ENCODE measurements at places on chromosomes 2 and 18.

DNA sequence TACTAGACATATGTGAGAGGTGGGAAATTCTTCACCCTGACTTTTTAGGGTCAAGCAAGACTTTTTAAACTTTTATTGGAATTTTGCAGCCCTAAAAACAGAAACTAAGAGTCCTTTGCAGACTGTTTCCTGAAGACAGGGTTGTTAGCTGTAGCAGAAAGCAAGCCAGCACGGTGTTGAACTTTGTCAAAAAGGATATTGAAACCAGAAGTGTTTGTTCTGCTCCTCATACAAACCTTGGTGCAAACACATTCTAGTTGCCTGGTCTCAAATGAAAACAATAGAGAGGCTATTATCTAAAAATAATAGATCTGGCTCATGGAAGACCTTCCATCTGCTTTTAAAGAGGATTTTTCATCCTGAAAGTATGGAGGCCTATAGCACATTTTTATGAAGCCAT is 65.8 kb upstream of the IGFBP5 start:
- no peak for DNase-seq

GRCh38 chr2:237153181-237153580 is 67.5 kb downstream of the COPS8 start:
- DNase-seq = no peak

DNA sequence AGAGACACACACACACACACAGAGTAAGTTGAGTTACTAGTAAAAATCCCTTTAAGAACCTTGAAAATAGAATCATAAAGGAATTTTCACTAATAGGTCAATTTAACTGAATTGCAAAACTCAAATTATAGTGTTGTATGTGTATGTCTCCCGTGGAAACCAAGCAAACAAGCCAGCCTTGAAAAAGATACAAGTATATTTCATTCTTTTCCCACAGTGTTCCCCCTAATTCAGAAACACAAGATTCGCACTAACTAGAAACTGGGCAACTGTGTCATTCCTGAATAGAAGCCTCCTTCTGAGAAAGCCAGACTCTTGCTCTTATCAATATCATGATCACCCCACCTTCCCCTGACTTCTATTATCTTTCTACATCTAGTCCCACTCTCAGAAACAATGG is 229.5 kb downstream of the PIEZO2 start:
- no peak for DNase-seq

DNA sequence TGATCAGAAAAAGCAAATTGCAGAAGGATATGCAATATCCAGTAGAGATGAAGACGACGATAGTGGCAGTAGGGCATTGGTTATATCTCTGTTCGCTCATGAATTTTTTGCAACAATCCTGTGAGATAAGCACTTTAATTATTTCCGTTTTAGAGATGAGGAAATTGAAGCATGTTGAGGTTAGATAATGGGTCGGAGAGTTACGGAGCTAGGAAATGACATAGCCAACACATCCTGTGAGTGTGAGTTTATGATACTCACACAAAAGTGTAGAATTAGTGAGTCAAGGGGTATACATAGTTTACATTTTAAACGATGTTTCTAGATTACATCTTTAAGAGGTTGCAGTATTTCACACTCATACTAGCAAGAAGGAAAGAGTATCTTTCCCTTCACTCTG is 123.1 kb upstream of the ARL4C start:
- DNase-seq = no peak

- DNase-seq = no peak
These were observed 21.8 kb upstream of the RAB27B start for GRCh38 chr18:54806526-54806925.

- DNase-seq = peak; percentile 28
These were observed 20.4 kb upstream of the XDH start for GRCh38 chr2:31434911-31435310.

All from AG08395 (cell line).